Hematopoietic multipotent progenitor cell treated with erythropoietin and hydrocortisone succinate and interleukin-3 and kit ligand, for 4 days (in vitro differentiated cells): ENCODE measurements at places on chromosomes 3 and 15.
A peak's percentile ranks its signal among the peaks of the same experiment; 100 is the strongest.

DNA sequence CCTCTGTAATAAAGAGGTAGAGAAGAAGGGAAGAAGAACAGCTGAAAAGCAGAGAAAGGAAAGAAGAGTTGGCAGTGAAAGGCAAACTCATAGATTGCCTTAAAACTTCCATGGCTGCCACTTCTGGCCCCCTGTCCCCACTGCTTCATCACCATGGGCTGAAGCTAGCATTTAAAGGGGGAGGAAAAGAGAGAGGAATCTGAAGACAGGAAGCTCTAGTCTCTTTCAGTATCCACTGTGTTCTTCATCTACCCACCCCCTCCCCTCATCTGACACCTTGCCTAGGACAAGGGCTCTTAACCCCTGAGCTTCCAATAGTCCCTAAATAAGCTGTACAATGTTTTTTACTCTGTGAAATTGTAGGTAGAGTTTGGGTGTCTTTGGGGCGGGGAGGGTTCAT, 60.6 kb downstream of the ALCAM start:
- no peak for DNase-seq

DNA sequence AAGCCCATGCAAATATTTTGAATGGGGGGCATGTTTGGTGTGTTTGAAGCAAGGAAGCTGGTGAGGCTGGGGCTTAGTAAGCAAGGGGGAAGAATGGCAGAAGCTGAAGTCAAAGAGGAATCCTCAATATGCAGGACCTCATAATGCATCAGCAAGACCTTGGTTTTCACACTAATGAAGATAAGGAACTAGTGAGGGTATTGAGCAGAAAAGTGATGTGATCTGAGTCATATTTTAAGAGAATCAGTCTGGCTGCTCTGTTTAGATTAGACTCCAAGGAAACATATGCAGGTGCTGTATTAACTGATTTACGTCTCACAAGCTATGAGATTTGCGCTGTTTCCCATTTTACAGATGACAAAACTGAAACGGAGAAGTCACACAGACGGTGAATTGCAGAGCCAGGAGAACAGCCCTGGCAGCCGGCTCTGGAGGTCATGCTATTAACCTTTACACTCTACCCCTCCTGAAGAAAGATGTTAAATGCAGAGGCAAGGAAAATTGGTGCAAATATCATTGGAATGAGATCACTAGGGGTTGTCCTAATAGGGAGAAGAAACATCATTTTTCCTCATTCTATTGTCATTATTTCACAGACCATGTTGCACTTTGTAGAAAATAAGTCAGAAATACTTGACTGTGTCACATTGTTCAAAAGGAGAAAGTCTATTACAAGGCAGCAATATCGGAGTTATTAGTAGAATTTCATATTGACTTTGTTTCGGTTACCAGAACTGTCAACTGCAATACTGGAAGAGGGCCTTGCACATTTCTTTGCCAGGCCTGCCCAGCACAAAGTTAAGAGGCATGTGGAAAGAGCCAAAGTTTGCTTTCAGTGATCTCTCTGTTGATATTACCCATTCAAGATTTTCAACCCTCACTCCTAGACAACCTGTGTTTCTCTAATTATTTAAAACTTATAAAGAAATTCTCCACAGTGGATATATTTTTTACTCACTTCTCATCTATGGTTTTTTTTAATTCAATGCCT, 64.9 kb downstream of the COL8A1 start:
- no peak for DNase-seq

DNA sequence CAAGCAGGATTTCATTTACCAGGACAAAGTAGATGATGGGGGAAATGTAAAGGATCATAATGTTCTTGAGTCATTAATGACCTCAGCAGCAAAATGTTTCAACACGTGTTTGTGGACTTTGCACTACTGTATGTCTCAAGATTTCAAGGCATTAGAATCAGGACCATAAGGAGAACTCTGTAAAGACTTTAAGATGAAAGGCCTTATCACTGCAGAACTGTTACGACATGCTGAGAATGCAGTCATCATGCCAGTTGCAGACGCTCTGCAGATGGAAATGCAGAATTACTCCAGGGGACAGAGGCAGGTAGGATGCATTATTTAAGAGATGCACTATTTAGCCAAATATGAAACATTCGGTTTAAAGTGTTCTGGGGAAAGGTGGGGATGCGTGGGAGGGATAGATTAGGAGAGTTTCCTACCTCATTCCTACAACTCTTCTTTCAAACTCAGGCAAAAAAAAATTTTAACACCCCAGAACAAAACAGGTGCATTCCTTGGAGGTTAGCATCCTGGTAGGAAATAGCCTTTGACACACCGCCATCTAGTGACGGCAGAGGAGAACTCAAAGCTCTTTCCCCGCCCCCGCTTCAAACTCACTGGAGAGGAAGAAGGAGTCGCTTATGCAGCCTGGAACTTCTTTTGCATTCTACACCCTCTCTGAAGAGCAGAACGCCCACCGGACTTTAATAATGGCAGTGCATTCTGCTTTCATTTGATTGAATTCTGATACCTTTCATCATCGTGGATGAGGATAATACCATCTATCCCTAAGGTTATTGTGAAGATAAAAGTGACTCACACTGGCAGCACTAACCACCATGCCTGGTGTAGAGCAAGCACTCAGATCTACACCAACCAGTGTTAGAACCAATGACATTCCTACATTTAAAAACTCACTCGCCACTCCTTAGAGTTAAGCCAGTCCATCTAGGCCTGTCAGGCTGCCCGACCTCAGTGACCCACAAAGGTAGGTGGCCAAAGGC, 43.1 kb upstream of the TOPAZ1 start:
- peak; percentile 88 for DNase-seq

- no peak for DNase-seq
These were observed 2.6 kb upstream of the GNB5 start for GRCh38 chr15:52193791-52194190.

DNA sequence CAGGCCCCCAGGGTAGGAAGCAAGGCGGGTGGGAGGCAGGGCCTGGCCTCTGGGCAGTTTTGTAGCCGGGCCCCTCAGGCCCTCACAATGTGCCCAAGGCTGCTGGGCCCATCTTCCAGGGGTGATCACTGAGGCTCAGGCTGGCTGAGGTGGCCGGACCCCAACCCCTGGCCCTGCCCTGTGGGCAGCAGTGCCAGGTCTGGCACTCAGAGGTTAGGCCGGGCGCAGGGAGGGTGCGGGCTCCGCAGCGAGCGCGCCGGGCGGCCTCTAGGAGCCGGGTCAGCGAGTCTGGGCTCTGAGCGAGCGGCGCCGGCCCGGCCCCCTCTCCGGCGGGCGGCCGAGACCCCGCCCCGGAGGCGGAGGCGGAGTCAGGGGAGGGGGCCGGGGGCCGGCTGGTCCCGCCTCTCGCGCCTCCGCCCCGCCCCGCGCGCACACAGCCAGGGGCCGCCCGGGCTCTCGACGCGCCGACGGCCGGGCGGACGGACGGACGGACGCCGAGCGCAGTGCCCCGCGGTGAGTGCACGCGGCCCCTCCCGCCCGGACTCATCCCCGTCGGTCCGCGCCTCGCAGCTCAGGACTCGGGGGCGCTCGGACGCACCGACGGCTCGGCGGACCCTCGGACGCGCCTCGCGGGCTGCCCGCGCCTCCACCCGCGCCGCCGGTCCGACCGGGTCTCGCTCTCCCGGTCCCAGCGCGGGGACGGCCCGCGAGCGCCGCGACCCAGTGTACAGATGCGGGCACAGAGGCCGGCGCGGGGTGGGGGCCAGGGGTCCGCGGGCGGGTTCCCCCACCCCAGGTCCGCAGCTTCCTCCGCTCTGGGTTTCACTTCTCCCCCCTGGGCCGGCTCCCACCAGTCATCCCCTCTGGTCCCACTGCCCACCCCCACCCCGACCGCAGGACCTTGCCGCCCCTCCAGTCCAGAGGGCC, at the start of gene FBLN2:
Gene FBLN2 (plus strand): TSS at position 430 of the 927 bp plus-strand sequence. CDS start 21,231 bp downstream, outside the sequence.
- peak; percentile 77 for DNase-seq

DNA sequence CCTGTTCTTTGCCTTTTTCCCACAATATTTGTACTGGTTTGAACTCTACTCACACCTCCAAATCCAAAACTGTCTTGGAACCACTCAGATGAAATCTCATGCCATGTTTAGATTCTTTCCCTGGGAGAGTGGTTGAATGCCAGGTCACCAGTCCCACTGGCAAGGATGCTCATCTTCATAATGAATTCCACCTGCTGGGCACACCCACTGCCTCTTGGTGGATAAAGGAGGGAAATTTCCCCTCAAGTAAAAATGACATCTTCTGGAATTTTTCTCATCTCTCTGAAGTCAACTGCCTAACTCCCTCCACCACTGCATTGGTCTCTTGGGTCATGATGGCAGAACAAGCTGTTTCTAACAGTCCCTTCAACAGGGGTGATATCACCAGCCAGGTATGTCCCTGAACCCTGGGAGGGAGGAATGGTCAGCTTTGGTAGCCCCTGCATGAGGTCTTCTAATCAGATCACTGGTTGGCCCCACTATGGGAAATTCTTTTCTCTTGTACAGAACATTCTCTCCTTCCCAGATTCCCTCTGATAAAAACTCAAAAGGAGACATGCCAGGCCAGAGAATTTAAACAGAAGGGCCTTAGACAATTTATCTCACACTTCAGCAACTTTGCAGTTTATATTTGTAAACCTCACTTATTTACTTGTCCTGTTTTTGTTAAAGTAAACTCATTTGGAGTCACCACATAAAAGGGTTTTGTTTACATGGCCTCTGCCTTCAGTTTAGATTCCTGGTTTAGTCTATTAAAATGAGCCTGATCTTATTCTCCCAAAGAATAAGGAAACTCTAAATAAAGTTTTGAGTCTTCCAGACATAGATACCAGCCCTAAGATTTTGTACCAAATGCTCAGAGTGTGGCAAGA, 143.4 kb downstream of the WNT5A start:
- DNase-seq: no peak
